IMR-90 (cell line): ENCODE measurements at places on chromosomes 7 and 10. TPM values are rescaled to one million over a fixed set of nuclear protein-coding genes. Genes with fewer than 3 reads are reported as not detected.

- H3K27me3 ChIP-seq: no peaks in the 10 kb centered on the region
- H3K4me1 ChIP-seq: peaks cover 2% of the 10 kb centered on the region
- H3K36me3 ChIP-seq: no peaks in the 10 kb centered on the region
- peak overlapping the region; percentile 55; the same call in 1 of the 2 replicates for H3K27ac ChIP-seq
Measured at GRCh38 chr7:147483634-147484292, 1106.8 kb upstream of the C7orf33 start.

- DNase-seq: peak; percentile 28
- H3K27me3 ChIP-seq: no peaks in the 10 kb centered on the region
- H3K36me3 ChIP-seq: peaks cover 29% of the 10 kb centered on the region
- H3K4me1 ChIP-seq: peaks cover 11% of the 10 kb centered on the region
- peak overlapping the region; percentile 94 for H3K27ac ChIP-seq
Measured at GRCh38 chr10:43395571-43396060, 13.4 kb downstream of the HNRNPF start.

GRCh38 chr7:114922652-114923402 is 933 bp downstream of the MDFIC start:
- H3K27ac ChIP-seq: peak overlapping the region; percentile 77
- H3K27me3 ChIP-seq: no peaks in the 10 kb centered on the region
- H3K4me3 ChIP-seq: peak overlapping the region; percentile 68
- no peaks in the 10 kb centered on the region; the same call in 1 of the 2 replicates for H3K36me3 ChIP-seq

GRCh38 chr10:55449981-55450380 is 649.0 kb upstream of the PCDH15 start:
- H3K27ac ChIP-seq: no peak overlapping the region
- no peak overlapping the region for H3K4me3 ChIP-seq
- no peaks in the 10 kb centered on the region for H3K27me3 ChIP-seq
- DNase-seq: no peak
- no peaks in the 10 kb centered on the region for H3K4me1 ChIP-seq

DNA sequence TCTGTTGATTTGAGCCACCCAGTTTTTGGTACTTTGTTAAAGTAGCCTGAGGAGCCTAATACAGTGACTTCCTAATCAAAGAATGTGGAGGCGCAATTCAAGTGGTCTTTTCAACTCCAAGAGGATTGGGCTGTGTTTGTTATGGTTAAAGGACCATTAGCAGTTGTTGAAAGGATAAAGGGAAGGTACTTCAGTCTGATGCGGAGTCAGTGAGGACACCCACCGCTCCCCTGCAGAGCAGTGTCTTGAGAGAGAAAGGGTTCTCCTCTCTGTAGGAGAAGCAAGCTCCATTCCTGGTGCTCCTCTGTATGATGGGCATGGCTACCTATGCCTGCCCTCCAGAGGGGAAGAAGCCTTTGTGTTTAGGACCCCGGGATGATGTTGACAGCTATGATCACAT is 590.6 kb upstream of the C7orf33 start:
- H3K4me3 ChIP-seq: no peak overlapping the region
- no peaks in the 10 kb centered on the region for H3K36me3 ChIP-seq
- no peak for DNase-seq
- no peak overlapping the region for H3K27ac ChIP-seq

- no peaks in the 10 kb centered on the region for H3K27me3 ChIP-seq
- no peaks in the 10 kb centered on the region for H3K36me3 ChIP-seq
- DNase-seq: no peak
- no peak overlapping the region for H3K27ac ChIP-seq
Measured at GRCh38 chr10:16439295-16439694, 2.5 kb downstream of the PTER start.

- H3K27me3 ChIP-seq: no peaks in the 10 kb centered on the region
- no peak overlapping the region for H3K4me3 ChIP-seq
- DNase-seq: no peak
- H3K27ac ChIP-seq: no peak overlapping the region
Measured at GRCh38 chr10:106711313-106711906, 453.1 kb downstream of the SORCS1 start.

GRCh38 chr7:47743965-47744591 is 162.2 kb upstream of the TNS3 start:
- H3K4me3 ChIP-seq: no peak overlapping the region
- H3K4me1 ChIP-seq: peaks cover 11% of the 10 kb centered on the region
- no peaks in the 10 kb centered on the region for H3K36me3 ChIP-seq

DNA sequence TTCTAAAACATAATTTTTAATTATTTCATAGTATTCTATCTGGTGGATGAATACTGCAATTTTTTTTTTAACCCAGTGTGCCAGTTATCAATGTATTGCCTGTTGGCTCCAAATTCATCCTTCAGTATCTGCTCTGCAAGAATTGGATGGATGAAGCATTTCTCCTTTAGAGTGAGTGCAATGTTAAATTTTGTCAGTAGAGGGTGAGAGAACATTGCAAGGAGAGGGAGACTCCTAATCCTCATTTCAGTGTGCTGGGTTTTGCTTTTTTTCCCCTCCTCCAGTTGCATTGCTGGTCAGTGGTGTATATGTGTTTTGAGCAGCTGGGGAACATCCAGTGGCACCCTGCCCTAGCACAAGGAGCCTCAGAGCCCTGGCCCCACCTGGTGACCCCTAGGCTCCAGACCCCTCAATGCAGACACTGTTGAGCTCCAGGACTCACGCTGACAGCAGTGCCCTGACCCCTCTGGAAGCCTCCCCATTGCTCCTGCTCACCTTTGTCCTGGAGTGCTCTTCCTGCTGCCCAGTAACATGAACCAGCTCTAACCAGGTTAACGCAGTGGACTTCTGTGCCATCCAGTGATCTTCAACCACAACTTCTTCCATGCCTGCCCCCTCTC is 199.4 kb downstream of the USP6NL start:
- H3K4me1 ChIP-seq: no peaks in the 10 kb centered on the region
- H3K36me3 ChIP-seq: no peaks in the 10 kb centered on the region

- no peak overlapping the region for H3K27ac ChIP-seq
- no peaks in the 10 kb centered on the region for H3K27me3 ChIP-seq
- H3K36me3 ChIP-seq: peaks cover 65% of the 10 kb centered on the region
- no peak overlapping the region for H3K4me3 ChIP-seq
Measured at GRCh38 chr10:77821551-77821950, 105.0 kb downstream of the DLG5 start.

GRCh38 chr10:29748109-29748650 is 113.4 kb upstream of the SVIL start:
- DNase-seq: no peak
- H3K27ac ChIP-seq: no peak overlapping the region
- no peaks in the 10 kb centered on the region for H3K36me3 ChIP-seq
- H3K4me1 ChIP-seq: no peaks in the 10 kb centered on the region; the same call in 1 of the 2 replicates
- H3K27me3 ChIP-seq: peaks cover 2% of the 10 kb centered on the region; the same call in 1 of the 2 replicates

DNA sequence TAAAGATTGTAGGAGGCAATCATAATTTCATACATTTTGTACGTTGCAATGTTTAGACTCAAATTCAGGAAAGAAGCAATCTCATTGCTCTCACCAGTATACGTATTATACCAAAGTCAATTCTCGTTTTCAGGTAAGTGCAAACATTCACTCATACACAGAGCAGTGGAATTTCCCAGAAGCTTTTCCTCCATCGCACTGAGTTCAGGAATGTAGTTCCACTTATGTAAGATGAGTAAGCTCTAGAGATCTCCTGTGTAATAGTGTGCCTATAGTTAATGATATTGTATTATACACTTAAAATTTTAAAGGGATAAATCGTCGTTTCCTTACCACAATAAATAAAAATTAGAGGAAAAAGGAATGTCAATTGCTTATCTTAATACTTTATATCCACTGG is 470.8 kb upstream of the KCND2 start:
- H3K36me3 ChIP-seq: no peaks in the 10 kb centered on the region
- no peak overlapping the region for H3K27ac ChIP-seq
- DNase-seq: no peak
- no peak overlapping the region for H3K4me3 ChIP-seq
- no peaks in the 10 kb centered on the region for H3K27me3 ChIP-seq
- no peaks in the 10 kb centered on the region for H3K4me1 ChIP-seq

GRCh38 chr10:26367771-26368170 is 70.4 kb upstream of the APBB1IP start:
- H3K4me3 ChIP-seq: no peak overlapping the region
- no peaks in the 10 kb centered on the region for H3K4me1 ChIP-seq
- H3K36me3 ChIP-seq: no peaks in the 10 kb centered on the region
- H3K27ac ChIP-seq: no peak overlapping the region

GRCh38 chr10:129964611-129965424 is 744 bp upstream of the EBF3 start:
- no peaks in the 10 kb centered on the region for H3K4me1 ChIP-seq
- no peak for DNase-seq
- peak overlapping the region; percentile 23; the same call in 1 of the 2 replicates for H3K4me3 ChIP-seq

- no peak overlapping the region for H3K4me3 ChIP-seq
- no peaks in the 10 kb centered on the region for H3K4me1 ChIP-seq
- H3K36me3 ChIP-seq: peaks cover 3% of the 10 kb centered on the region
- no peaks in the 10 kb centered on the region for H3K27me3 ChIP-seq
Measured at GRCh38 chr7:27866256-27866655, 126.3 kb downstream of the TAX1BP1 start.

DNA sequence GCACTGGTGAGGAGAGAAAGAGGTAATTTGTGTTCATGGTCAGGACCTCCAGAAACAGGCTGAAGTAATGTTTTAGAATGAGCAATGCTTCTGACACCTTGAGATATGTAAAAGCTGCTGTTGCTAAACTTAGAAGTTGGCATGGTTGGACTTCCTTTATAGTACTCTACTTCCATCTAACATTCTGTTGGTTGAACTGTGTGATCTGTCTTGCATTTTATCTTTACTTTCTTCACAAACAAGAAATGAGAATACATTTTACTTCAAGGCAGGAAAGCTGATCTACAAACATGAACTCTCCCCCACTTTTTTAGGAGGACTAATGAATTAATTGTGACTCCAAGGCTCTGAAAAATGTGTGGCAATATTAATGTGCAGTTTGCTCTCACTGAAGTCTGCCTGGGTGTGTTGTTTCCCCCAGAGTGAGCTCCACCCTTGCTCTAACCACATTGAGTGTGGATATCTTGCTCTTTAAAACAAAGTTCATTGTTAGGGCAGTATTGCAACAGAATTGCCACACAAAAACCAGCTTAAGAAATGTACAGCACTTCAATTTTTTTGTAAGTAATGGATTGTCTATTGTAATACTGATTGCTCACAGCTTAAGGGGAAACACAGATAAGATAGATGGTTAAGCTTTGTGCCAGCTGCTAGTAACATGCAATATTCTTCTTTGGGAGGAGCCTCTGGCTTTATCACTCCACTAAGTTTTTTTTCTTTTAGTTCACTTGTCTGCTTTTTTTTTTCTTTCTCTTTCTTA is 69.0 kb downstream of the ADD3 start:
- peaks cover 17% of the 10 kb centered on the region for H3K4me1 ChIP-seq
- no peak overlapping the region for H3K4me3 ChIP-seq
- H3K27ac ChIP-seq: peak overlapping the region; percentile 38; the same call in 1 of the 2 replicates

DNA sequence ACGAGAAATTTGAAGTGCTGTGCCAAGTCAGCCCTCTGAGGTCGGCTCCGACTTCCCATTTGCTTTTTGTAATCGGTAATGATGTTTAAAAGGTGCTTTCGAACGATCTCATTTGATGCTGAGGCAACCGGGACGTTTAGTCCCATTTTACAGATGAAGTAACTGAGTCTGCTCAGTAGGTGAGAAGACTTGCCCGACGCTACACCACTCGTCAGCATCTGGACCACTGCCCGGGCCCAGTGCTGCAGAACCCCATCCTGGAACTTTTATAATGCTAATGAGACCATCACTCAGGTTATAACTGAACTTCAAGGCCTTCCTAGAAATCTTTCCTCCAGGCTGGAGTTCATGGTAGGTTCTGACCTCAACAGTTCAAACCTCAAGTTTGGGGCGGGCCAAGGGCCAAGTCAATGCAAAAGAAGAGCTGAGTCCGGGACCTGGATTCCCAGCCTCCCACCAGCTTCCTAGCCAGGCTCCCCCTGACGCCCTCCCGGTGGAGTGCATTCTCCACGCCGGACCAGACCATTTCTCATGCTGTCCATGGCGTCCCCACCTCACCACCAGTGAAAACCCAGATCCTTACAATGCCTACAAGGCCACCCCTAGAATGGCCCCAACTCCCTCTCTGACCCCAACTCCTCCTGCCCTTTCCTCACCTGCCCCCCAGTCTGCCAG is 699 bp upstream of the PDLIM1 start:
- H3K27me3 ChIP-seq: no peaks in the 10 kb centered on the region
- H3K4me1 ChIP-seq: peaks cover 16% of the 10 kb centered on the region
- peak overlapping the region; percentile 98 for H3K4me3 ChIP-seq

GRCh38 chr7:84162125-84162524 is 32.5 kb downstream of the SEMA3A start:
- no peak for DNase-seq
- H3K36me3 ChIP-seq: peaks cover 6% of the 10 kb centered on the region; the same call in 1 of the 2 replicates
- H3K4me1 ChIP-seq: peaks cover 2% of the 10 kb centered on the region
- peak overlapping the region; percentile 13; the same call in 1 of the 2 replicates for H3K27ac ChIP-seq

DNA sequence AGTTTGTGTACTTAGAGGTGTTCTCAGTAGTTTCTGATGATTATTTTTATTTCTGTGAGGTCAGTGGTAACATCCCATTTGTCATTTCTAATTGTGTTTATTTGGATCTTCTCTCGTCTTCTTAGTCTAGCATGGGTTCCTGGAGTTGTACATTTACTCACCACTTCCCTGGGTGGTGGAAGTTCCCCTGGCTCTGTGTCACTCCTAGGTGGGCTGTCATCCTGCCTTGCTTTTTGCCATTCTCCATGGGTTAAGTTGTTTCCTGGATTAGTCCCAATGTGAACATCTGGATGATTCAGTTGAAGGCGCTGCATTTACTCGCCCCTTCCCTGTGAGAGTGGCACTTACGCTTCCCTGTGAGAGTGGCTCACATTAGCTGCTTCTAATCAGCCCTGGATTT is 48.2 kb downstream of the GSAP start:
- peaks cover 2% of the 10 kb centered on the region for H3K4me1 ChIP-seq

- no peaks in the 10 kb centered on the region for H3K27me3 ChIP-seq
- DNase-seq: no peak
- H3K4me1 ChIP-seq: no peaks in the 10 kb centered on the region
- H3K4me3 ChIP-seq: no peak overlapping the region
Measured at GRCh38 chr7:108848486-108848885, 278.8 kb downstream of the DNAJB9 start.

DNA sequence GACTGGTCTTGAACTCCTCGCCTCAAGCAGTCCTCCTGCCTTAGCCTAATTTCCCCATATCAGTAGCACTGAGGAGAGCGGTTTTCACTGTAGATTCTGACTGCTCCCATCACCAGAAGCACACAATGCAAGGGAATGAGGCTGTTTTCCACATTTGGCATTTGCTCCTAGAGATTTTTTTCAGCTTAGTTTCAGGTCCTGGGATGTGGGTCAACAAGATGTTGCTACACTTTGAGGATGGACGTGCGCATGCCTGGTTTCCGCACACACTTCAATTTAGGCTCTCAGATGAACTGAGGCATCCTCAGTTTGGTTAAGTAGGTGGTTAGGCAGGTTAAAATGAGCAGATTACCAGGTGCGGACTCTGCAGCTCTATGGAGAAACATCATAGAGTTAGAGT is 287.1 kb upstream of the LYZL1 start:
- no peak overlapping the region for H3K4me3 ChIP-seq
- no peak overlapping the region for H3K27ac ChIP-seq
- no peak for DNase-seq

Gene PTPN12
- total RNA-seq: 24.7 and 32.2 TPM in 2 replicates

Gene EGFR
- 60.4 and 63.9 TPM in 2 replicates for total RNA-seq

Gene SUPV3L1
- 22.5 and 24.4 TPM in 2 replicates for total RNA-seq

Gene STK17A
- total RNA-seq: 50.5 and 81.9 TPM in 2 replicates

Gene SNX10
- total RNA-seq: not detected in 2 replicates

Gene SMO
- total RNA-seq: 15.3 and 18.5 TPM in 2 replicates

Gene SAMD9L
- total RNA-seq: 4.1 and 6.4 TPM in 2 replicates

Gene GLI3
- 1.3 and 1.7 TPM in 2 replicates for total RNA-seq

Gene OR2A12
- total RNA-seq: not detected in 2 replicates

Gene TMEM225B
- total RNA-seq: 0.54 and 0.56 TPM in 2 replicates
